ENCODE measurements at places on chromosomes 5 and 9.

DNA sequence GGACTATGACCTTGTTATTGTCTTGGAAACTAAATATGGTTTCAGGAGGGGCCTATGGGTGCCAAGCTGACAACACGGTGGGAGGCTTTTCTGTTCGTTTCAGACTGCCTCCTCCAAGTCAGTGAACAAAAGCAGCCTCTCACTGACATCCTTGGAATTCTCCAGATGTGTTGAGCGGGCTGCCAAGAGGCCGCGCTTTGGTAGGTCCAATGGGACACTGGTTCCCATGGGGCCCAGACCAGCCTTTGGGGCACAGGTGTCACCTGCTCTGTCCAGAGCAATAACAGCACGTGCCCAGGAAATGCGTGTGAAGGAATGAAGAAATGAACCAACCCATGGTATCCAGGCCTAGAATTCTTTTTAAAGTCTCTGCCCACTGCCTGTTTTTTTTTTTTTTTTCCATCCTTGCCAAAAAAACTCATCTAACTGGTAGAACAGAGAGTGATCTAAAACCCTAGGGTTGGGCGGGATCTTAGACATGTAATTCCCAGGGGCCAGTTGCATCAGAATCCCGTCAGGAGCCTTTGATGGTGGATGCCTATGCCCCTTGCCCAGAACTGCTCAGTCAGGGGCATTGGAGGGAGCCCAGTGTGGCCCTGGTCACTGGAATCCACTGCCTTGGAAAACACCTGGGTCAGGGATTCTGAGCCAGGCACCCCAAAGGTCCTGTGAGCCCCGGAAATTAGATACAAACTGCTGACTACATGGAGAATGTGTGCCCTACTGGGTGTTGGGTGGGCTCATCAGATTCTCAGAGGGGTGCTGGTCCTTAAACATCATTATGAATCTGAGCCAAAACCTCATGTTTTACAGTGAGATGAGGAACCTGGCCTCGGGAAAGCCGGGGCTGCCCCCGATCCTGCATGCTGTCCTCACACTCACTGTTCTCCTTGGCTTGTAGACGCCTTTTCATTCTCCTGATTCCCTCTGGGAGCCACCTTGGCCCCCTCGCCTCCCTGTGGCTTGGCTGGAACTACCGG is 60.1 kb downstream of the GTF3C4 start:
- no peak for DNase-seq

- no peak for DNase-seq
These were observed 10.8 kb downstream of the SEPTIN8 start for GRCh38 chr5:132766020-132766805.

DNA sequence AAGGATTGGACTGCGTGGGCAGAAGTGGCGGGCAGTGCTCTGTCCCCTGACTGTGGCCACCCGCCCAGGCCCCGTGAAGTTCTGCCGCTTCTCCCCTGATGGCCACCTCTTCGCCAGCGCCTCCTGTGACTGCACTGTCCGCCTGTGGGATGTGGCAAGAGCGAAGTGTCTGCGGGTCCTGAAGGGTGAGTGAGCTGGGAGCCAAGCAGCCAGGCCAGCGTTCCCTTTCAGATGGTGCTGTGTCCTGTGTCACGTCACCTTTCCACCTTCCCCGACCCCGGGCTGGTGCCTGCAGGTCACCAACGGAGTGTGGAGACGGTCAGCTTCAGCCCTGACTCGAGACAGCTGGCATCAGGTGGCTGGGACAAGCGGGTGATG is 2.3 kb downstream of the WDR38 start:
- DNase-seq: no peak

DNA sequence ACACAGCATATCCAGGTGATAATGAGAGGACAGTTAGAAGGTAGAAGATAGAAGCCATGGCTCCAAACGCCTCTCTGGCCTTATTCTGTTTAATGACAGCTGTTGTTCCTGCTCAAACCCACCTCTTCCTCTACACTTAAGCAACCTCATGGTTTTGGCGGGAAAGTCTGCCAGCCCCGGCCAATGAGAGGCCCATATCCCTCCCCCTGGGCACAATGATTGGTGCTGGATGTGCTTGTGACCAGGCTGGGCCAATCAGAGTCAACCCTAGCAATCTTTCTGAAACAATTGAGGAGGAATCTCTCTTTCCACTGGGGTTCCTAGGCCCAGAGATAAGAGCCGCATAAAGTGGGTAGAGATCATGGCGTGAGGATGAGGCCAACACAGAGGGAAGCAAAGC is 4.8 kb upstream of the GFI1B start:
- DNase-seq: no peak

- no peak for DNase-seq
These were observed 40.3 kb downstream of the ZNF354A start for GRCh38 chr5:178690208-178690607.

- no peak for DNase-seq
These were observed 25.1 kb downstream of the NANS start for GRCh38 chr9:98081477-98082219.

- no peak for DNase-seq
These were observed 115.3 kb downstream of the TLE4 start for GRCh38 chr9:79687131-79687447.

- DNase-seq: no peak
These were observed 224.0 kb downstream of the GAS1 start for GRCh38 chr9:86723346-86723745.

DNA sequence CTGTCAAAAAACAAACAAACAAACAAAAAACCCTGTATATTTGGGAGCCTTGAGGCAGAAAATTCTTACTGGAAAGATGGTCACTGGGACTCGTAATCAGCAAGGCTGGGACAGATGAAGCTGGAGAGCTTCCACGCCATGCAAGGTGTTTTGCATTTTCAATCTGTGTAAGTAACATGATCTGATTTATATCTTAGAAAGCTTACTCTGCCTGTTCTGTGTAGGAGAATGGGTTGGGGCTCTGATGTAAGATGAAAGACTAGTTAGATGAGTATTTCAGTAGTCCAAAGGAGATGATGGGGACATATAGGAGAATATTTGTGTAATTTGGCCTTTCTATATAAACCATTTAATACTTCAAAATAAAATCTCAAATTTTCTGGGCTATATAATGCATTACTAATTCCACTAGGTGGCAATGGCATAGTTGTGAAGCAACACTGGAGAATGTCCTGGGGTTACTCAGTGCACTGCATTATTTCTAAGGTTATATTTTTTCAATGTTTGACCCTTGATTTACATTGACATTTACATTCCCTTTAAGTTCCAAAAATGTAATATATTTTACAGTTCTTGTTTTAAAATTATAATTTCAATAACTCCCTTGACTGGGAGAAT is 21.9 kb upstream of the FSD1L start:
- DNase-seq: no peak

- DNase-seq: no peak
These were observed 46.3 kb downstream of the DROSHA start for GRCh38 chr5:31485376-31486207.

- DNase-seq: no peak
These were observed 50.9 kb upstream of the CEMIP2 start for GRCh38 chr9:71819115-71819739.
